GM18507 (cell line): ENCODE measurements at places on chromosomes 2 and 18.

DNA sequence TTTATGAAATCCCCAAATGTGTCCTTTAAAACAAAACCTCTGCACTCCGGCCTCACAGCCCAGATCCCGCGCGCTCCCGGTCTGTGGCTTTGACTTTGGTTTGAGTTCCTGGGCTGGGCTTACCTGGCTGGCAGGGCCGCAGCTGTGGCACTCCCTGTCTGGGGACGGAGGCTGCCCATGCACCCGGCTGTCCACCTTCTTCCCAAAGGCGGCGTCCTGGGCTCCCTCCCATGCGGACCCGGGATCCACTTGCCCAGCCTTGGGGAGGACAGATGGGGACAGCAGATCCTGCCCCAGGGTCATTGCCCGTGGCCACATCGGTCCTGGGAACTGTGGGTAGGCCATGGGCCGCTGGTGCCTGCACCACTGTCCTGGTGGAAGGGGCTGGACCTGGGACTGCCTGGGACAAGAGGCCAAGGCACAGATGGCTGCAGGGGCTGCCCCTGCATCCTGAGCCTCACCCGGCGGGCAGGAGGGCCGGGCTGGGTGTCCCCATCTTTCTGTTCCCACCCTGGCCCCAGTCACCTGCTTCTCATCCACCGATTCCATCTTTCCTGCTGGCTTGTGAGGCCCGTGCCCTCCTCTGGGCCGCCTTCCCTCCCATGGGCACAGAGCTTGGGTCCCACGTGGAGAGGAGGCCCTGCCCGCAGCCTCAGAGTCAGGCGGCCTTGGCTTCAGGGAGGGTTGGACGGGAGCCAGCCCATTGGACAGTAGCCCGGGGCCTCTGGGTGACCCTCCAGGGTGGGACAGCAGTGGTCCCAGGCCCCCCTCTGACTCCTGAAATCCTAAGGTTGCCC is 27.7 kb downstream of the NFATC1 start:
- no peak for DNase-seq

GRCh38 chr2:120293096-120294007 is 40.7 kb downstream of the RALB start:
- no peak for DNase-seq

DNA sequence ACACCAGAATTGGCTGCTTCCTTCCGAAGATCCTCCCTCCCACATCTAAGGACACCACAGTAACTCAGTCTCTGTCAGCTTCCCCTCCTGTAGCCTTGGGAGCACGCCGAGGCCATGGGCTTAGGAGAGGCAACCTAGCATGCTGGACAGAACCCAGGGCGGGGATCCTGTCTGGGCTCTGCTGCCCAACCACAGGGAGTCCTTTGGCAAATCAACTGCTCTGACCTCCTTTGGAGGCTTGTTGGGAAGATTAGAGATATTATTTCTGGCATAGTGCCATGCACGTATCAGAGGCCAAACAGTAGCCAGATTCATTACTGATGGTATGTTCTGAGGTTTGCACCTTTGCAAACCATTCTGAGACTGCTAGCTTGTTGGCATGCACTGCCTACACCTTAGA is 262.7 kb upstream of the EPAS1 start:
- DNase-seq = no peak

DNA sequence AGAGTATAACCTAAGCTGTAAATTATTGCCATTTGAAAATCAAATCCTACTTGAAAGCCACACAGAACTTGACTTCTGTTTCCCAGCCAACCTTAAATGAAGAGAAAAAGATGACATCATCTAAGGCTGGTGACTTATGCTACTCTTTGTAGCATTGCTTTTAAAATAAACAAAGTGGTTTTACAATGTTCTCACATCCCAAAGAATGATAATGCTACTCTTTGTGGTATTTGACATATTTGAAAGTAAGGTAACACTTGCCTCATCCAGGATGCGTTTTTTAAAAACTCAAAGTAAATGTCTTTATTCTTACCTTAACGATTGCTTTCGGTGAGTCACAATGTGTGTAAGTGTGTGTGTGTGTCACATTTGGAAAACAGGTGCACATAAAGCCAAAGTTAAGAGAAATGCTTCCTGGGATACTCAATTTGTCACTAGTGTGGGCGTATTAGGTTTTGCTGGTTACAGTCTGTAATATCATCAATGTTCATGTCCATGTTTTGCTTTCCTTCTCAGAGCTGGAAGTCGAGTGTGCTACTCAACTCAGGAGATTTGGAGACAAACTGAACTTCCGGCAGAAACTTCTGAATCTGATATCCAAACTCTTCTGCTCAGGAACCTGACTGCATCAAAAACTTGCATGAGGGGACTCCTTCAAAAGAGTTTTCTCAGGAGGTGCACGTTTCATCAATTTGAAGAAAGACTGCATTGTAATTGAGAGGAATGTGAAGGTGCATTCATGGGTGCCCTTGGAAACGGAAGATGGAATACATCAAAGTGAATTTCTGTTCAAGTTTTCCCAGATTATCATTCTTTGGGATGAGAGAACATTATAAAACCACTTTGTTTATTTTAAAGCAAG is 2.6 kb downstream of the PMAIP1 start:
- DNase-seq = no peak

DNA sequence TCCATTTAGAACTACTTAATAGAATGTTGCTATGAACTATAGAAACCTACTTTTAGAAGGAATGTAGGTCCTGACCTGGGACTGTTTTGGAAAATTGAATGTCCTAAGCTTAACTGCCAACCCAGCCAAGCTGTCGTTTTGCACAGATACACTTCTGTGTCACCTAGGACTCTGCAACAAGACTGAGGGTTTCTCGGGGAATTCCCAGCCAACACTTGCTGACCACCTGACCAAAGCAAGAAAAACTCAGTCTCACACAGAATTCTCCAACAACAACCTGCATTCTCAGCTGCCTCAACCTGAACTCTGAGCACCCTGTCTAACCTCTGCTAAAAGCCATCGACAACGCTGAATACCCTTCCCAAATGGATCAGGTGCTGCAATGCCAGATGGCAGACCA is 128.2 kb downstream of the SS18 start:
- DNase-seq = no peak

GRCh38 chr2:11154016-11154922 is 998 bp upstream of the SLC66A3 start:
- DNase-seq = no peak

DNA sequence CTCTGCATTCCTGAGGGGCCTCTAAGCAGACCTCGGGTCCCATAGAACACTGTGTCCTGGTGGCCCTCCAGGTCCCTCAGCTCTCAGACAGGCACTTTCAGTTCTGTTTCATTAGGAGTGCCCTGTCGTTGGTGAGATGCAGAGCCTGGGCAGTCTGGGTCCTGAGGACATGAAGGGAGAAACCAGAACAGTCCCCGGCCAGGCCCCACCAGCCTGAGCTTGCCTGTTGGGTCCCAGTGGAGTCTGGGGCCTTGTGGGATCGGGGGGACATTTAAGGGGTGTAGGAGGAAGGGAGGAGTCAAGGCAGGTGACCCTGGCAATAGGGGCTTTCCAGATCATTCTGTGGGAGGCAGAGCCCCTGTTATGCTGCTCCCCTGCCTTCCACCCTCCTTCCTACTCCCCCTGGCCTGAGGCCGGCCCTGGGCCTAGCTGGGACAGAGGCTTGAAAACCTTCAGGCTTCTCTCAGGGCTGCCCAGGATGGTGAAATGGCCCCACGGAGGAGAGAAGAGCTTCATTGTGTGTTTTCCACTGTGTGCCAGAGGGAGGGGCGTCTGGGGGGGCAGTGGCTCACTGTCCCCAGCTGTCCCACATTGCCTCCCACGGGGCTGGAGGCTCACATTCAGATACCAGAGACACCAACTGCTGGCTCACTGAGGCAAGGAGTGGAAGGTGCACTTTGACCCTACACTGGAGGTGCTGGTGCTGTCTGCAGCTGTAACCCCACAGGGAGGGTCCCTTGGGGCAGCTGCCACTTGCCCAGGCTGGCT is 26.6 kb upstream of the CATIP start:
- no peak for DNase-seq

DNA sequence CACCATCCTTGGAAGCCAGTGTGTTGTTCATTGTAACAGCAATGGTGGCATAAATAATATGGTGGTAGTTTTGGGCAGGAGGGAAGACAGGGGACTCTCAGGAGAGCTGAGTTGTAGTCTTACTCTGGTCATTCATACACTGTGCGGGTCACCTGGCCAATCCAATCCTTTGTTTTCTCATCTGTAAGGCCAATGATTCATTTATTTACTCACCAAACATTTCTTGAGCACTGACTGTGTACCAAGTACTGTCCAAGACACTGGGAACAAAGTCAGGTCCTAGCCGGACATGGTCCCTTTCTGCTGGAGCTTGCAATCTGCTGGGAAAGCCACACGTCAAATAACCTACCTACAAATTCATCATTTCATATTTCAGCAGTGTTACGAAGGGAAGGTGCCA is 302.7 kb downstream of the CYP26B1 start:
- no peak for DNase-seq

- no peak for DNase-seq
Measured at GRCh38 chr2:239811806-239812560, 213.2 kb downstream of the NDUFA10 start.

DNA sequence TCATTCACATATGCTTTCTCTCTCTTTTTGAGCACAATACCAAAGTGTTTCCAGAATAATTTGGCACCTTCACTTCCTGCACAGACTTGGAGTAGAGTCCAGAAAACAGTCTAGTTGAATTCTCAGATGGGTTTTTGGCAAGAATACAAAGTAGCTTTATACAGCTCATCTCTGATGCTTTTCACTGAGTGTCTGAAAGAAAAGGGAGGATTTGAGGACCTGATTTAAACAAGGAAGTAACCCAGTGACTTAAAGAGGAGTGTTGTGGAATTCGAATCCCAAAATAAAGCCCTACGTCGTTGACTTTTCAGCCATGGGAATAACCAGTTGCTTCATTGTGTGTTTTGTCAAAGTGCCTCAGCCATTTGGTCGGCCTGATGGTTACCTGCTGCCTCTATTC is 31.8 kb downstream of the METAP1D start:
- no peak for DNase-seq

DNA sequence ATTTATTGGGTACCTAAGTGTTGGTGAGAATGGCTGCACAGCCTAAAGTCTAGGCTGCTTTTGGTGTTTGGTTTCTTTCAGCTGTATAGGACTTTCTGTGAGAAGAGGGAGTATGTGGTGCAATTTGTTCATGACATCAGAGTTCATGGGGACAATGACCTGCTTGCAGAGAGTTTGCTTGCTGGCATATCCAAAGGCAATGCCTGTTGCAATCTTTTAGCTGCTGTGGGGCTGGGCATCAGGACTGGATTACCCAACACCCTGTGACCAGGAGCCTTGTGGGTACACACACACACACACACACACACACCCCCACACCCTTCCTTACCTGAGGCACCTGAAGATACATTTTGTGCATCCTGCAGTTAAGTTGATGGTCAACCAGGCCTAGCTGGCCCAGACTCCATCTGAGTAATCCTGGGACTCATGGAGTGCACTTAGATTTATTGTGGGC is 68.4 kb downstream of the LIPG start:
- DNase-seq = no peak

GRCh38 chr2:66389651-66390131 is 45.2 kb upstream of the MEIS1 start:
- DNase-seq = no peak

GRCh38 chr2:107545851-107546250 is 280.8 kb upstream of the RGPD4 start:
- DNase-seq = no peak

DNA sequence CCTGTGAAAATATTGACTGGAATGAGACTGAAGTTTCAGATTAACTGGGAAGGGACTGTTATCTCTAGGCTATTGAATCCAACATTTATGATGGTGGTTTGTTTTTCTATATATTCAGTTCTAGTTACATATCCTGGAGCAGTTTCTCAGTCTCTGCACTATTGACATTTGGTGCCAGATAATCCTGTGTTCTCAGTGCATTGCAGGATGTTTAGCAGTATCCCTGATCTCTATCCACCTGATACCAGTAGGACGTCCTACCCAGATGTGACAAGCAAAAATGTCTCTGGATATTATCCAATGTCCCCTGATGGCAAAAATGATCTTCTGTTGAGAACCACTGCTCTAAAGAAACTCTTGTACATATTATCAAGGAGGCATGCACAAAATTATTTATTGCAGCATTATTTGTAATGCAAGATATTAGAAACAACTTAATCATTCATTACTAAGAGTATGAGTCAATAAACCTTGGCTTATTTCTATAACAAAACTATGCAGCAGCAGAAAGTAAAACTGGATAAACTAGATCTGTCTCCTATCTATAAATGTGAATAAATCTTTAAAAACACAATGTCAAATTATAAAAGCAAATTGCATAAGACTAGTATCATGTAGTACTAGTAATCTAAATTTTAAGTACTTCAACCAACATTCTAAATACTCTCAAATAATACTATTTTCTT is 369.3 kb upstream of the RND3 start:
- DNase-seq = no peak

GRCh38 chr2:11481789-11482472 is 16.0 kb upstream of the E2F6 start:
- DNase-seq = no peak

DNA sequence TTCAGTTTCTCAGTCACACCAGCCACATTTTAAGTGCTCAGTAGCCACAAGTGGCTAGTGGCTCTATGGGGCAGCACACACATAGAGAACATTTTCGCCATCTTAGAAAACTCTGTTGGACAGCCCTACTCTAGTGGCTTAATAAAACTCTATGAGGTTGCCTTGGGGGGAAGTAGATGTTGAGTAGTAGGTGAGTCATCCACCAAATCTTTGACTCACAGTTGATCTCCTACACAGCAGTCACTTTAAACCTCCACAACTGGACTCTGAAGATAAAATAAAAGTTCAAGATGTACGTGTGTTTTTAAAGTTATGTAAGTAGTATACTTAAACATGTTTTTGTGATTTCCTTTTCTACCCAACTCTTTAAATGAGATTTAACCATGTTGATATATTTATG is 379.0 kb downstream of the SETBP1 start:
- no peak for DNase-seq

DNA sequence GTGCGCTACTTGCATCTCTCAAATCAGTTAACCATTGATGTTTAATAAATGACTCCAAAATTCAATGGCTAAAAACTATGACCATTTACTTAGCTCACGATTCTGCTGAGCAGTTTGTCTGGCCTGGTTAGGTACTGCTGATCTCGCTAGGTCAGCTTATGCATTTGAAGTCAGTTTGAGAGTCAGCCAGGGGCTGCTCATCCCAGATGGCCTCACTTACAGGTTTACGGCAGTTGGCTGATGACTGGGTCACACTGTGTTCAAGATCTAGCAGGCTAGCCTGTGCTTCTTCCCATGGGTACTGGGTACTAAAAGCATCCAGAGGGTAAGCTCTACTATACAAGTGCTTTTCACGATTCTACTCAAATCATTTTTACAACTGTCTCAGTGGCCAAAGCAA is 122.1 kb downstream of the DLGAP1 start:
- DNase-seq = no peak

- no peak for DNase-seq
Measured at GRCh38 chr2:188765522-188766470, 208.4 kb upstream of the COL3A1 start.

GRCh38 chr2:218431878-218432277 is 13.0 kb downstream of the VIL1 start:
- DNase-seq = no peak
